Cortex of kidney (tissue), 1 donor: ENCODE measurements at places on chromosomes 2 and 18.

GRCh38 chr2:171966235-171966634 is 33.5 kb upstream of the METAP1D start:
- DNase-seq, result no peak

GRCh38 chr2:124649001-124649400 is 623.9 kb downstream of the CNTNAP5 start:
- no peak for DNase-seq

GRCh38 chr18:8029061-8029460 is 461.9 kb downstream of the PTPRM start:
- no peak for DNase-seq

GRCh38 chr18:8982416-8983183 is 119.9 kb upstream of the NDUFV2 start:
- DNase-seq, result no peak

DNA sequence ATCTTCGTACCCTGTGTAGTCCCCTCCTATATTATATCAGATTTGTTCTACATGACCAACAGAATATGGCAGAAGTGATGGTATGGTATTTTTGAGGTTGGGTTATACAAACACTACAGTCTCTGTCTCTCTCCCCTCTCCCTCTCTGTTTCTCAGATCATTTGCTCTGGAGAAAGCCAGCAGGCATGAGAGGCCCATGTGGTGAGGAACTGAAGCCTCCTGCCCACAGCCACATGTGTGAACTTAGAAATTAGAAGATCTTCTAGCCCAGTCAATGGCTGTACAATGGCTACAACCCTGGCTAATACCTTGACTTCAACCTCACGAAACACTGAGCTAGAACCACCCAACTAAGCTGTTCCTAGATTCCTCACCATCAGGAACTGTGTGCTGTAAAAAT is 250.6 kb downstream of the SMAD2 start:
- DNase-seq, result no peak

DNA sequence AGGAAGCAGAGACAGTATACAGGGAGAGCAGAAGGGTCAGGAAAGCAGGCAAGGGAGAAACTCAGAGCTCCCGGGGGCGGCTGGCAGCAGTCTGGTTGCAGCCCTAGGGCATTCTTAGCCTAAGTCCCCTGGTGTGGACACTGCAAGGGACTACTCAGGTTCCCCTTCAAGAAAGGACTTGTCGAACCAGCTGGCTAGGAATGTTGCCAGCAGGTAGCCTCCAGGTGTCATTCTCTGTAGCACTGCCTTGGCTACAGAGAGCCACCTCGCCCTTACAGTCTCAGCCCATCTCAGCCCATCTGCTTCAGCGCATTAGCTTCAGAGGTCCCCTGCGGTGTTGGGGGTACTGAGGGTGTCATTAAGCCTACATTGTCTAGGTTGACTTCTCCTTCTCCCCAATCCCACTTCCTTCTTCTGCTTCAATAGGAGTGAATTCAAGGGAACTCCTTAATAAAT is 11.3 kb upstream of the TMSB10 start:
- no peak for DNase-seq

DNA sequence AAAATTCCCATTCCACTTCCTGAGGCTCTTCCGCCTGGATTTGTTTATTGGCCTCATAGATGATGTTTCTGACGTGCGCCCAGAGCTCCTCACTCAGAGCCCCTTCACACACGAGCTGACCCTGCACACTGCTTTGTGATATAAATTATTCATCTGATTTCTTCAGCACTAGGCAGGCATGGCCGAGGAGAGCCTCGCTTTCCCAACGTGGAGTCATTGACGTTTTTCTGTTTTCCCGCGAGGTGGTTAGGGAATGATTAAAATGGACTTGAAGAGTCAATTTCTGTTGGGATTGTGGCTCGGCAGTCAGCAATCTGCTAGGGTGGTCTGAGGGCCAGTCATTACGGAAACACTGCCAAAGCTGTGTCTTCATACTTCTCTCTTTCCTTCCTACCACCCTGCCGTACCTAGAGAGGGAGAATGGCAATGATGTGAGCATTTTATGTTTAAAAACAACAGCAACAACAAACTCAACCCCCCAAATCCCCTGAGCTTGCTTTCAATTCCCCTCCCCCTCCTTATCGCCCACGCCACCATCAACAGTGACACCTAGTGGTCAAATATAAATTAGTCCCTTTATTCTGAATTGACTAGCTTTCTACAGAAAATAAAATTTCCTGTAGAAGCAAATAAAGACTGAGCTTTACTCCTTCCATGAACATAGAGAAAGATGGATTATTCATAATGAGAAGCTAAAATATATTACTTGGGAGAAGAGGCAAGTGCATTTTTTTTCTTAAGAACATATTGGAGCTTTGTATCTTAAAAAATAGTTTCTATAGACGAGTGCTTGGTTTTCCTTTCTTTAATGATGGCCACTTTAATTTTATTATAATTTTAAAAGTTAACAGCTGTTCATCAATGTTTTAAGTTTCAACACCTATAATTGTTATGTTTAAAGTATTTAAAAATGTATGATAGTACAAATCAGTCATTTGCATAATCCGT is 285.1 kb downstream of the MTX2 start:
- no peak for DNase-seq

DNA sequence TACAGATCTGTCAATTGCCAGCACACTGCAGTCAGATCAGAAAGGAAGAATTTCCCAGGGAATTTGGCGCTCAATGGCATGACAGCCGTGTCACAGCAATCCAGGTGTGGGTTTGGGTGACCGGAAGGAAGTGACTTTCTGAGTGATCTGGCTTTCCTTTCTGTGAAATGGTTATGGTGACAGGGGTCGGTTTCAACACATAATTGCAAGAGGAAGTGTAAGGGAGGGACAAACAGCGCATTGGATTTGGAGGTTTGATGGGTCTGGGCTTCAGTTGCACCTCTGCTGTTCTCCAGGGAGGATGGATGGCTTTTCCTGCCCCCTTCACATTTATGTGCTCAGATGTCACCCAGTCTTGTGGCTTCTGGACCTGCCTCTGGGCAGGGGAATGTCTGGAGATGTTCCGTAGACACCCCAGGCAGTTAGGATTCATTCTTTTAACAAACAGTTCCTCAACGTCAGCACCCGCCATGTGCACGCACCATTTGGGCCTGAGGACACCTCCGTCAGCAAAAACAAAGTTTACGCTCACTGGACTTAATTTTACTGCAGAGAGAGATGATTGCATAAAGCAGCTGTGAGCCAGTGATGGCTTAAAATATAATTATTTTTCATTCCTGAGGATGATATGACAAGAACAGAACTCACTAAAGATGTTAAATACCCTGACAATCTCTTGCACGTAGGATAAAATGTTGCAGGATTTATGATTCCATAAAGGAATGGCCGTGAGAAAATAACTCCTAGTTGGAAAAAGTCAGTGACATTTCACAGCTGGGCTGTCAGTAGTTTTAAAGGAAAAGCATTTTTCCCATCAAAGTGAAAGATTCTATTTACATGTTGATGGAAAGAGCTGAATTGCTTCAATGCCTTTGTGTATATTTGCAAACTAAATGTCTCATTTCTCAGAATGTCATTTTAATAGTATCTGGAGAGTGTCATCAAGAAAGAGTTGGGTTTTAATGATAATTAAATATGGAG is 36.9 kb downstream of the MBP start:
- no peak for DNase-seq

DNA sequence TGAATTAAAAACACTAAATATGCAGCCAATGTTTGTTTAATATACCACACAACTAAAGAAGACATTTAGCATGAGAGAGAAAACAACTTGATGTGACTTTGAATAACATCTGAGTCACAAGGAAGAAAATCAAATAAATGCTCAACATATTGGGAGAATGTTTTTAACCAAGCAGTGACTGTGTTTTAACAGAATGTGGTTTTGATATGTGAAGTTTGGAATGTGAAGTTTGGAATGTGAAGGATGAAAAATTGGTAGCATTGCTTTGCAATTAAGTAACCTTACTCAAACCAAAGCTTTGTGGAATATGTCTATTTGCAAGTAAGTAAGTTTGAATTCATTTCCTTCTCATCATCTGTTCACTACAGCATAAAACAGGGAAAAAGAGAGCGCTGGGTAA is 128.2 kb upstream of the DNAJC10 start:
- no peak for DNase-seq

- no peak for DNase-seq
These were observed 17.7 kb downstream of the CPLX4 start for GRCh38 chr18:59300676-59301285.

- no peak for DNase-seq
These were observed 72.2 kb upstream of the THUMPD2 start for GRCh38 chr2:39851251-39851650.

DNA sequence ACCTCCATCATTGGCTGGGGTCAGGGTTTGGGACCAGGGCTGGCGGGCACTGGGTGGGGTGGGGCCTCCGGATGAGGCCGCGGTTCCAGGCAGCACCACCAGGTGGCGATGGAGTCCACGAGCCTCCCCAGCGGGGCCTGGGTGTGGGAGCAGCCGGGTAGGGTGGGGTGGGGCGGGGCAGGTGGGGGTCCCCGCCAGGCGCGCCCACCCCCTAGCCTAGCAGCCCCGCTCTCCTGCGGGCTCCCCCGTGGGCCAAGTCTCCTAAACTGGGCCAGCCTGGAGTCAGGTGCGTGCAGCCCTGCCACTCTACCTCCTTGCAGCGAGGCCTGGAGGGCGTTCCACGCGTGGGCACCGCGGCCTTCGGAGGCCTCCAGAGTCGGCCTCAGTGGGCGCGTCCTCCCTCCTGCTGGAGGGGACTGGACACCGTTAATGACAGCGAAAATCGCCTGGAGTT is 187.5 kb downstream of the TWIST2 start:
- DNase-seq, result no peak
